ENCODE measurements at places on chromosomes 1 and 21. TPM values are rescaled to one million over a fixed set of nuclear protein-coding genes. Genes with fewer than 3 reads are reported as not detected.

Gene SIK1
- total RNA-seq, result 11.6 TPM

Gene DYNLT4
- 0.14 TPM for total RNA-seq

Gene KRTAP10-12
- not detected for total RNA-seq

Gene KIAA0040
- total RNA-seq, result 6.8 TPM

Gene LENEP
- total RNA-seq, result 1.00 TPM

Gene DTL
- 0.34 TPM for total RNA-seq

Gene DUSP10
- 49.5 TPM for total RNA-seq

Gene AHCTF1
- 46.8 TPM for total RNA-seq

Gene S100A7
- total RNA-seq, result 2.1 TPM

Data from nasal cavity respiratory epithelium epithelial cell of viscerocranial mucosa (primary cell).